ENCODE measurements at places on chromosomes 6 and 20.
A peak's percentile ranks its signal among the peaks of the same experiment; 100 is the strongest.

GRCh38 chr6:46013639-46014038 is 2.0 kb downstream of the CLIC5 start:
- DNase-seq: no peak

GRCh38 chr20:40278673-40279072 is 410.4 kb downstream of the MAFB start:
- no peak for DNase-seq

- no peak for DNase-seq
Measured at GRCh38 chr20:16485401-16485800, 87.8 kb downstream of the KIF16B start.

DNA sequence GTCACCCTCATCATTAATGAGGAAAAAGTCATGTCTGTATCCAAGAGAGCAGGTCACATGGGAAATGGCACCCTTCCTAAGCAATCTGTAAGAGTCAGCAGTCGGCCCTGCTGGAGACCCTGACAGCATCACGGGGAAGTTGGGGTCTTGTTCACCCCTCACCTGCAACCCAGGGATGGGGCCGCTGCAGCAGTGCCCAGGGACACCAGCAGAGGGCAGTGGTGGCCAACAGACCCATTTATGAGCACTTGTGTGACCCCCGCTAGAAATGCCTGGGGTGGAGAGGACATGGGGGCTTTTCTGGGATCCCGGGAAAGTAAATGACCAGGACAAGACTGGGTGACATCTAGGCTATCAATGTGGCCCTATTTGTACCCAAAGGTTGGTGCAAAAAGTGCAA is 35.9 kb downstream of the ANKRD60 start:
- DNase-seq: no peak

DNA sequence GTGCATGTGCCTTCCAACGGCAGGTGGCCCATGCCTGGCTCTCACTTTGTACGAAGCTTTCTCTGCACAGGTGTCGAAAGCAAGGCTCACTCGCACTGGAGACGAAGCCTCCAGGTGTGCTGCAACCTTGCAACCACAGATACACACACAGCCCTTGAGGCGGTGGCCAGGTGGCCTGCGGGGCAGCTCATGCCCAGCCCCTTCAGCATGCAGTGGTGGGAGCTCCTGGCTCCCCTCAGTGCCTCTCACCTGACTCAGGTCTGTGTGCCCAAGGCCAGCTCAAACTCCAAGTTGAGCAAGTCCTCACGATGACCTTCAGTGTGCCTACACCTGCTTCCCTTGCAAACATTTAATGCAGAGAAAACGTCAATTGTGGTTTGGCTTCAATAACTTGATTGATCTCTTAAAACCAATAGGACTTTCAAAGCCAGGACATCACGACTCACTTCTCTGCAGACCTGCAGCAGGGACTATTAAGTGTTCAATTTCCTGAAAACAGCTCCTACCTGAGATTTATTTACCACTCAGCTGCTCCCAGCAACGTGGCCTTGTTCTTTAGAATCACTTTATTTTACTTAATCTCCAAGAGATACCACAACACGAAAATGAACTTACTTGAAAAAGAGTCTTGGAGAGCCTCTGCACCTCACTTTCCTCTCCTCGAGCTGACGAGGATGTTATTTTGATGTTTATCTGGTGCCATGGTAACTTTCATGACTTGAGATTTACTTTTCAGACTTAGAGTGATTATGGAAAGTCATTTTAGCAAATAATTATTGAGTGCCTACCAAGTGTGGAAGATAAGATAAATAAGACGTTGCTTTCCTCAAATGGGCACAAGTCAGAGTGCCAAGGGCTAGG is 86.3 kb downstream of the SLC22A23 start:
- DNase-seq: no peak

GRCh38 chr6:1593286-1593957 is 16.3 kb upstream of the FOXC1 start:
- DNase-seq: no peak

GRCh38 chr6:163565140-163565539 is 150.6 kb downstream of the QKI start:
- DNase-seq: no peak

- DNase-seq: peak; percentile 11
Measured at GRCh38 chr6:138115877-138116660, 8.8 kb upstream of the PERP start.

GRCh38 chr20:45119556-45120266 is 4.6 kb downstream of the WFDC12 start:
- DNase-seq: no peak

- peak; percentile 66 for DNase-seq
Measured at GRCh38 chr6:154606457-154606856, 96.0 kb upstream of the CNKSR3 start.

DNA sequence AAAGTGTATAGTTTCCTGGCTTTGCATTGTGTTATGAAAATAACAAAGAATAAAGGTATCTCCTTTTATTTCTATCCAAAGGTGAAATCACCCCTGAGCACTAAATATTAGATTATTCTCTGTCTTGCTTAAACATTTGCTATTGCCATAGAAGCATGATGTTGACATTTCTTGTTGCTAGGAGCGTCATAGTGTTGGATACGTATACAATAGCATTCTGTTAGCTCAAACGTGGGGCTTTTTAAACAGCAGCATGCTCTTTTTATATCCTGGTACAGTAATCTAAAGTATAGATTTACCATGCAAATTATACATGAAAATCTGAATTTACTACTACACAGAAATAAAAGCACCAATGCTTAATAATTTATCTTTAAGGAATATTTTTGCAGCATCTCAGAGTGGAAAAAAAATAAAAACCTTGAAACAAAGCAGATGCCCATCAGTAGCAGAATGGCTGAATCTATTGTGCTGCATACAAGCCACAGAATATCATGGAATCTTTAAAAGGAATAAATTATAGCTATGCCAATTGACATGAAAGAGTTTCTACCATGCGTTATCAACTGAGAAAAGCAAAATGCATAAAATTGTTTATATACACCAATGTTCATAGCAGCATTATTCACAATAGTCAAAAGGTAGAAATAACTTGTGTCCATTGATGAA is 9.6 kb upstream of the HSF2 start:
- DNase-seq: no peak

DNA sequence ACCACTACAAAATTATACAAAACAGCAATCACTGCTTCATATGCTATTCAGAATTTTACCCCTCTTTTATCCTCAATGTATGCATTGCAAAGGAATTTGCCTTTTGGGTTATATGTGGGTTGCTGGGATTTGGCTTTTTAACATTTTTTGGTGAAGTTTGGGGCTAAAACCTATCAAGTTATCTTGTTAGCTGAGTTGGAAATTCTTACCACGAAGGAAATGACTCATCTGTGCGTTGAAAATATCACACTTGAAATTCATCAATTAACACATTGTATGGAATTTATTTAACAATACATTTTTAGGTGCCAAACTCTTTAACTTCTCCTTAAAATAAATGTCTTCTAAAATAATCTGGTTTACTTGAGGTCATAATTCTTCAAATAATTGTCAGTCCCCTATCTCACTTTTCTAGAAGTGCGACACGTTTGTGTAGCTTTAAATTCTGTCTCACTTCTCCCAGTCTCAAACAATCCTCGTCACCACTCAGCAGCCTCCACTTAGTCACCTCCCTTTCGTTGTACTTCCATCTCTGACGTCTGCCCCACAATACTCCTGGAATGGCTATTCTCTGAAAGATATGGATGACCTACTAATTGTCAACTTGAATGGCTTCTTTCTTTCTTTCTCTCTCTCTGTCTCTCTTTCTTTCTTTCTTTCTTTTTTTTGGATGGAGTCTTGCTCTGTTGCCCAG is 88.5 kb downstream of the PHACTR1 start:
- DNase-seq: no peak

DNA sequence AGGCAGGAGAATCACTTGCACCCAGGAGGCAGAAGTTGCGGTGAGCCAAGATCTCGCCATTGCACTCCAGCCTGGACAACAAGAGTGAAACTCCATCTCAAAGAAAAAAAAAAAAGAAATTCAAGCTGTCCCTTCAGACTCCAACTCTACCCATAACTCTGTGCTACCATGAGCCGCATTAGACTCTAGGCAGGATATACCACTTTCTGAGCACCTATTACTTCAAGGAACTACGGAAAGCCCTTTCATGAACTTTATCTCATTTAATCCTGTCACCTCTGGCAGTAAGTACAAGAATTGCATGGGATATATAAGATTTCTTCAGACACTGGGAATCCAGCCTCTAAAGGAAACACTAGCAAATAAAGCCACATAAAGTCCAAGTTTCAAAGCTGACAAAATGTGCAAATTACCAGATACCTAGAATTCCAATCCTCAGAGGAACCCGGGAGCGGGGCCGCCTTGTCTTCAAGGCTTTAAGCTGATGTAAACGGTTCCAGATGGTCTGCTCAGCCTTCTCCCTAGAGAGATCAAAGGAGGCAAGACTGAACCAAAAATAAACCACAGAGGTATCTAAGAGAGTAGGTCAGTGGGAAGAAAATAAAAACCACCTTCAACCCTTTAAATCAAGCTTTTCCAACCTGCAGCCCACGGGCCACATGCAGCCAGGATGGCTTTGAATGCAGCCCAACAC is 9.4 kb downstream of the CDK5RAP1 start:
- DNase-seq: no peak

DNA sequence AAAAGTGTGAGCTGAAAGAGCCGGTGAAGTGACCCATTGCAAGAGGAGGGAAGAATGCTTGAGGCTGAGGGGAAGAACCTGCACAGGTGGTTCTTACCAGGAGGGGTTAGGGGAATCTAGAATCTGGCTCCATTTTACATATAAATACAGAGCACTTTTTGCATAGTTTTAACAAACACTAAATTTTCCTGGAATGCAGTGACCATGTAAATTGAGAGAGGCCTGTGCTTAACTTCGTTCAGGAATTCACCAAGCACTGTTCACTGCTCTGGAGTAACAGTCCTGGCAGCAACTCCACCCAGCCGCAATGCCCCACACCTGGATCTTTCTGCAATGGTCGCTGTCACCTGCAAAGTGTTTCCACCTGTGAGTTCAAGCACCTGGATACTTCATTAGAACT is 13.2 kb upstream of the RIPOR3 start:
- no peak for DNase-seq

DNA sequence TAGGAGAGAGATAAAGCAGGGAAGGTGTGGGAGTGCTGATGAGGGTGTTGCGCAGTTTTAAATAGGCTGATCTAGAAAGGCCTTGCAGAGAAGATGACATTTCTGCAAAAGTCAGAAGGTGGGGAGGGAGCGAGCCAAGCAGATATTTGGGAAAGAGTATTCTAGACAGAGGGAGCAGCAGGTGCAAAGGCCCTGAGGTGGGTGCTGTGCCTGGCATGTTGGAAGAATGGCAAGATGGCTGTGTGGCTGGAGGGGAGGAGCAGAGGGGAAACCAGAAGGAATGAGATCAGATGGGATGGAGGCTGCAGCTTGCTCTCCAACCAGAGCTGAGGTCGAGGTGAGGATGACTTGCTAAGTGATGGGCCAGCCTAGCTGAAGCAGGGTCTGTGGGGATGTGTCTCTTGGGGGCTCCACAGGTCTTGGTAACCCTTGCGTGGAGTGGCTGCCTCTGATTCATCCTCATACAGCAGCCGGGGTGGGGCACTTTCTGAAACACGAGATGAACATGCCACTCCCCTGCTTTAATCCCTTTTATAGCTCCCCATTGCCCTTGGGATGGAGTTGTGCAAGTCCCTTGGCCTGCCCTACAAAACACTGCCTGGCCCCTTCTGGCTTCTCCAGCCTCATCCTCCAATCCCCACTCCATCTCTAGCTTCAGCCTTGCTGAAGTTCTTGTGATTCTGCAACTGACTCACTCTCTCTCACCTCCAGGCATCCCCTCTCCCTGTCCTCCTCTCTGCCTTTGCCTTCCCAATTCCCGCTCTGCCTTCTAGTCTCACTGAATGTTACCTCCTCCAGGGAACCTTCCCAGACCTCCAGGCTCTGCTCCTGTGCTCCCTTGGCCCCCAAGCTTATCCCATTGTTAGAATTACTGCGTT is 94.1 kb downstream of the CDH22 start:
- no peak for DNase-seq

DNA sequence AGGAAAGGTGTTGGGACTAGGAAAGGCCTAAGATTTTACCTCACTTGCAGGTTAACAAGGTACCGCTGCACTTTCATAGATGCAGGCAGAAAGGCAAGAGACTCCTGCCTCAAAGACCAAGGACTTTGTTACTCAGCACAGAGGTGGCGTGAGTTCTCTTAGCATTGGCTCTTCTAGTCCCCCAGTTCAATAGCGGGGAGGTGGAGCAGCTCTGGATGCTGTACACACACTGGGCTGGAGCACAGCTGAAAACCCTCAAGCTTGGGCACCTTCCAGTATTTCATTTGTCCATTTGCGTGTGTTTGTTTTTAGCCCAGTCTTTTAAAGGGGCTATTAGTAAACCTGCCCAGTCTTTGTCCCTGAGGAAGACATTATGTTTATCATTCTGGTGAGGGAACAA is 345.2 kb downstream of the FARS2 start:
- DNase-seq: no peak

- no peak for DNase-seq
Measured at GRCh38 chr20:58459058-58459750, 56.0 kb downstream of the APCDD1L start.

GRCh38 chr6:7546383-7546782 is 4.9 kb downstream of the DSP start:
- no peak for DNase-seq

- DNase-seq: no peak
Measured at GRCh38 chr6:135325624-135326424, 144.7 kb downstream of the MYB start.

Data from activated T-helper 1 cell treated with anti-CD3 and anti-CD28 coated beads, Interleukin-12 subunit alpha, Interleukin-12 subunit beta, Interleukin-2, Interleukin-4 antibody, amounts not matched to agents 30 ng/mL and 10 ng/mL and 1 ng/mL, durations not matched to agents 14 hours and 24 hours and 36 hours (primary cell).